Activated CD4-positive, alpha-beta T cell treated with anti-CD3 and anti-CD28 coated beads, Interleukin-2, amount 50 U/mL, for 1 hour (primary cell): ENCODE measurements at places on chromosomes 2 and 18.
A peak's percentile ranks its signal among the peaks of the same experiment; 100 is the strongest.

GRCh38 chr18:28065031-28065792 is 111.7 kb downstream of the CDH2 start:
- no peak for DNase-seq

DNA sequence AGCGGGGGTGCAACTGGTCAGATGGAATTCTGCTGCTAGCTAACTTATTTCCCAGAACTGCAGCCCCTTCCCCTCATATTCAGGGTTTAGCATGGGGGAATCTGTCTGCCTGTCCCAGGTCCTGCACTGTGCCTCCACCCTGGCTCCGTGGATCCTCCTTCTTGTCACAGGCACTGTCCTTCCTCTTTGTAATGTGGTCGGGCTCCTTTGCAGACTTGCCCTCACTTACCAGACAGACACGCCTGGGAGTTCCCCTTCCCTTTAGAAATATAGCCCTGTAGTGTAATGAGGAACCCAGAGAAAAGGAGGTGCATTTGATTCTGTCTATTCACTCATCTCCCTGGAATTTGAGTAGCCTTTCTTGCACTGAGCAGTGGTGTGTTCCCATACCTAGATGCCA is 108.7 kb downstream of the TRIM43 start:
- DNase-seq, result no peak

- DNase-seq, result no peak
These were observed 101.3 kb downstream of the PID1 start for GRCh38 chr2:229169751-229170150.

DNA sequence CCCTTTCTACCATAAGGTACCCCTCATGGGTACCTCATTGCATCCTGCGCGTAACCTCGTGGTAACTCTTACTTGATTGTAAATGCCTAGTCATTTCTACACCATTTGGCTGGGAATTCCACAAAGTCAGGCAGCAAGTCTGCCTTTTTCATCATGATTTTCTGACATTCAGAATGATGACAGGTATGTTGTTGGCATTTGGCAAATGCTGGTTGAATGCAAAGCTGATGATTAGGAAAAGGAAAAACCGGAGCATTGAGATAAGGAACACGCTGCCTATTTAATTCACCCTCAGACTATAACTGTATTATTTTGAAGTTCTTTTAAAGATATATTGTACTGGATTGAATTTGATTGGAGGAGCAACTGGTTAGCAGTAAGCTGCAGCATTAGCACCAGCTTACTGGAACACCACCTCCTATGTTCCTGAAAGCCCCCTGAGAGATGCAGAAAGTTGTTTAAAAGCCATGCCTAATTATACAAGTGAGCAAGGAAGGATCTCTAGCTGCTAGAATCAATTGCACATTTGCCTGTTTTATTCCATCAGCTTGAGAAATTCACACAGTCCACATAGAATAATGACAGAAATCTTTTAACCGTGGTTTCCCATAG is 520.1 kb downstream of the LRP1B start:
- no peak for DNase-seq

DNA sequence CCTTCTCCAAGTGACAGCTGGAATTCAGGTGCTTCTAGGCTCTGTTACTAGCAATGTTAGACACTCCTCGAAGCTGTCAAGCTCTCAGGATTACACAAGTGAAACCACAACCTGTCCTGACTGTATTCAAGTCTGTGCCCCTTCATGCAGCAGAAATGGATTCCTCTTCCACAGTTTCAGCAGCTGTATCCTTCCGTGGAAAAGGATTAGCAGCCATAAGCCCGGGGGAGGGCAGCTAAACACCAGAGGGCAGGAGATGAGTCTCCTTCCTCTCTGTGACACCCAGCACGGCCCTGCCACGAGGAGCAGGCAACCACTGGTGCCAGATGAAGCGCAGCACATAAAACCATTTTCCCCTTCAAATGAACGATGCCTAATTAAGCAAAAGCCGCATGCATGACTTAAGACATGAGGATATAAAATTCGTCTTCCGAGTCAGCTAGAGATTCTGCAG is 1.2 kb downstream of the ST3GAL5 start:
- peak; percentile 58 for DNase-seq

DNA sequence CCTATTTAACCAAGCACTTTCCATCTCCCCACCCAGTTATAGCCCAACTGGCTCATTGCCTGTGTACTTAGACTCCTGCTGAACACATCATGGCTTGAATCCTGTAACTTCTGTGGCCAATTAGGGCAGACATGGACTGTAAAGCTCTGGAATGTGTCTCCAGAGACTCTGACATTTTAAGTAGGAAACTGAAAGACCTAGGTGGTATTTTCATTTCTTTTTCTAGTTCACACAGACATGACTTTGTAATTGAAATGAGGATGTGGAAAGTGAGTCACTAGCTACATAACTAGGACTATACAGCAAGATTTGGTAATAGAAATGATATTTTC is 12.2 kb downstream of the DOK1 start:
- no peak for DNase-seq

DNA sequence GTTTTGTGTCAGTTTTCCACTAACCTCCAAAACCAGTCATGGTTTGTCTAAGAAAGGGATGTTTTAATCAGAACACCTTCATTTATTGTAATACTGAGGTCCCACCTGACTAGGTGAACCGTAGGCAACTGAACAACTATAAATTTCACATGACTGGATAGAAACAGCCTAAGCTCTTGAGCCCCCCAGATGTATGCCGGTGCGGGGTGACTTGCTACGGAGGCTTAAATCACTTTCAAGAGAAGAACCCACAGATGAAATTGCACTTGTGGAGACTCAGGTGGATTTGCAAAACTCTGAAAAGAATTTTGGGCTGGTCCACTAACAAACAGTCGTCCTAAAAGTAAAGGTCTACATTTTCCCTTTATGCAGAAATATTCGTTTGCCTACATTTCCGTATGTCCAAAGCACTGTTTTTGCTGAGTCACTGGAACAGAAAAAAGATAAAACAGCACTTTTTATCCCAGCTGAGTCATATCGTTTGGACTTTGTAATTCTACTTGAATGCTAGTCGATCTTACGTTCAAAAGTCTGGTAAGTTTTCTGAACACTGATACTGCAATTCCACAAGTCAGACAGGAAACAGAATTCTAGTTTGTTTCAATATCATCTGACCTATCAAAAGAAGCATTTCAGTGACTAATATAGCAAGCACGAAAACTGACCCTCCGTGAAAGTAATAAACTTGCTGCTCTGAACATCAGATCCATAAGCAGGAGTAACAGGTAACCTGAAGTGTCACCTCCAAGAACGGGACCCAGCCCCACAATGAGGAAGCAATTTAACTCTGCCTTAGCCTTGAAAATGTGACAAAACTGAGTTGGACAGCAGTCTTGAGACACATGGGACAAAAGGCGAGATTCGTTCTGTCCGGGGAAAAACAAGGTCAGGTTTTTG is 18.1 kb downstream of the ZNF516 start:
- DNase-seq, result no peak

DNA sequence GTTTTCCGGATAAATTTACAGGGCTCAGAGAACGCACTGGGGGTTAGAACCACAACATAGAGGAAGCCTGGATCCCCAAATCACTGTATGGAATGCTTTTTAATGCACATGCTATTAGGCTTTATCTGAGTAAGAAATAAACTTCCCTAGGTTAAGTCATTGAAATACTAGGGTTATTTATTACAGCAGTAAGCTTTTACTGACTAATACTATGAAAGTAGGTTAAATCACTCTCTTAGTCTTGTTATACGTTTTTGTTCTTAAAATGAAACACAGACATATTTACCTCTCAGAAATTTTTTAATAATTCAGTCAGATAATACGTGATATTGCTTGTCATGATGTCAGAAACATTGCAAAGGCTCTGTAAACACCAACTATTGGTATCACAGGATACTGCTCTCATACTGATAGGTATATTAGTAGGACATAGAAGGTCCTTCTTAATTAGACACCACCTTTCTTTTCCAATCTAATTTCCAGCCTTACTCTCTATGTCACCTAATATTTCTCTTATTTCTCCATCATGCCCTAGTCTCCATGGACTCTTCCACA is 162.7 kb upstream of the NYAP2 start:
- no peak for DNase-seq

GRCh38 chr2:85231952-85232351 is 95.8 kb downstream of the TGOLN2 start:
- no peak for DNase-seq

DNA sequence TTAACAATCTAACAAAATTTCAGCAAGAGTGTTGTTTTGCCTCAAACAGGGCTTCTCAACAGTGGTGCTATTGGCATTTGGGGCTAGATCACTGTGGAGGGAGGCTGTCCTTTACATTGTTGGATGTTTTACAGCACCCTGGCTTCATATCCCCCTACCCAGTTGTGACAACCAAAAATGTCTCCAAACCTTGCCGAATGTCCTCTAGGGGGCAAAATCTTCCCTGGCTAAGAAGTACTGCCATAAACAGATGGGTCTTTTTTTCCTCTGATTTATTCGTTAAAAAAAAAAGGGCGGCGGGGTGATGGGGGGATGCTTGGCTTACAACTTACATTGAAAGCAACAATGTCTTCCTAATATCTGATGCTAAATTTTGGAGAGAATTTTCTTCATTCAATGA is 207.6 kb upstream of the CCDC150 start:
- DNase-seq, result no peak

DNA sequence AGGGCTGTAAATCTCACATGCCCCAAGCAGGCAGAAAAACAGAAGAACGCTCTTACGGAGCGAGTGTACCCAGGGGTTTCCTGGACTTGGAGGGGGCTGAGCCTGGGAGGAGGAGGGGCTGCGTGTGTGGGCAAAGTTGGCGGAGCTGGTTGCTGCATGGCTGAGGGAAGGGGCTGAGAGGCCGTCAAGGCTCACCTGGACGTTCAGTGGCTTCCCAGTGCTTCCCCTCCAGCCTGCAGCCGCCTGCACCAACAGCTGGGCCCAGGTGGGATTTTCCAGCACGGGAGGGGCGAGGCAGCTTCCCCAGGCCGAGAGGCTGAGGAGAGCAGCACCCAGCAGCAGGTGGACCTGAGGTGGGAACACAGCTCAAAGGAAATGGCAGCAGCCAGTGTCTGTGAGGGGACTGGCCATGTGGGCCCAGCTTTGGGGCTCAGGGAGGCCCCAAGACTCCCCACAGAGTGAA is 70.6 kb upstream of the CTDP1 start:
- DNase-seq, result no peak

DNA sequence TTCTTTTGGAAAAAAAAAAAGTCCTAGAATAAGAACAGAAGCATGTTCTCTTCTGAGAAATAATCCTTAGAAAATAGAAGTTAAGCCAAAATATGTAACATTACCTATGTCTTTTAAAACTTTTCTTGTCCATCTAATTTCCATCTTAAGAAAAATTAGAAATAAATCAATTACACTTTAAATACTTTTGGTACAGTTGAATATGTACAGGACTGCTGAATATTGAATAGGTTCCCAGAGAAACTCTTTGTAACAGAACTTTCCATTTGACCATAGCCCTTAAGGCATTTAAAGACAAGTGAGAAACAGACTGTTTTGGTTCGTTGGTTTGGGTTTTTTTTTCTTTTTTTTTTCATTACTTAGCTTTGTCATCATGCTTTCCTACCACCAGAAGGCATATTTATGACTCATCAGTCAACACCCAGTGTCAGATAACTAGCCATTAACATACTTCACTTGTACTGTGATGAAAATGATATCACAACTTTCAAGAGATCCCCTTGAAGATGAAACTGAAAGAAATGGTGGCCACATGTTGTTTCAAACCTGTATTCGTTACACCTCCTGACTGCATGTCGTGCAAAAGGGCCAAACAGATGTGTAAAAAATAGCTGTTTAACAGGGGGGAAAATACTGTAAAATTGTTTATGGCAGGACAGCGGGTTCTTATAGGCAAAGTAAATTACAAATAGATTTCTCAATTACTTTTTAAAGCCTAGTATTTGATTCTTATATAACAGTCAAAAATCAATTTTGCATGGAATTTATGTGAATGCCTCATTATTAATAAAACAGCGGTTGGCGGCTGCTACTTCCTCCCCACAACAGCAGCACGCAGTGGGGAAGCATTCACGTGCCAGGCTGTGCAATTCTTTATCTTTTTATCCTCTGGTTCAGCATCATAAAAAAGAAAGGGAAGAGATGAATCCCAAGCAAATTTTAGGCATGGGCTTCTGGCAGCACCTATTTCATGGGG is 280.7 kb upstream of the HNRNPA3 start:
- DNase-seq, result no peak

DNA sequence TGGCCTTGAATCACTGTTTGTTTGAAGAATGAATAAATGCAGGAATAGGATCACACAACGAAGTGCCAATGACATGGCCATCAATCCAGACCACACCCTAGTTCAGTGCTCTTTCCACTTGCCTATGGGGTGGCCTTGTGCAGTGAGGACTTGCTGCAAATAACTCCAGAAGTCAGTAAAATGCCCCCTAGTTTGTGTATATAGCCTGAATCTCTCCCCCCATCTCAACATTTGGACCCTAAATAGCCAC is 299 bp downstream of the FABP1 start:
- no peak for DNase-seq

GRCh38 chr2:217332866-217333265 is 473.0 kb upstream of the TNP1 start:
- DNase-seq, result no peak

GRCh38 chr2:39676342-39676741 is 10.6 kb downstream of the TMEM178A start:
- no peak for DNase-seq

GRCh38 chr2:238061315-238062202 is 758 bp downstream of the SCLY start:
- peak; percentile 25 for DNase-seq

DNA sequence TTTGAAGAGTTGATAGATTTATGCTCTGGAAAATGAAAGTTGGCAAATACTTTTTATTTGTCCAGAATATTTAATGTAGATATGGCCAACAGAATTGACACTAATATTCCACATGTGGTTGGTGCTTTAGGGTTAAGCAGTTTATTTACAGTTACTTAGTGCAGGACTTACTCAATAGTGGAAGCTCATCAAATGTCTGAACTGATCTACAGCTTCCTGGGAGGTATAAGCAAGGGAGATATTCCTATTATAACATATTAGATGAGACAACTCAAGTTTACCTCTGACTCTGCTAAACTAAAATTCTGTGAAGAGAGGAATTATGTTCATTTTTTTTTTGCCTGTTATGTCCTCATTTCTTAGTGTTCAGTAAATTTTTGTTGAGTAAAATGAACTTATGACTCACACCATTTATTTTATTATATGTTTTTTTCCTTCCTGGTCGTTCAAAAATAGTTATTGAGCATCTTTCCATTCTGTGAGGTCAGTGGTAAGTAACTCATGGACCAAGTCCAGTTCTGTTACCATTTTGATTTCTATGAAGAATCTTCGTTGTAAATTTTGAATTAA is 13.6 kb downstream of the ABI2 start:
- DNase-seq, result no peak
